ENCODE measurements at places on chromosomes 16 and 17. TPM values are rescaled to one million over a fixed set of nuclear protein-coding genes. Genes with fewer than 3 reads are reported as not detected.

The PGP gene
- total RNA-seq: 24.5 TPM

The MYLK3 gene
- 0.33 TPM for total RNA-seq

The ABAT gene
- total RNA-seq: 4.1 TPM

The PRDM7 gene
- not detected for total RNA-seq

The TLCD2 gene
- total RNA-seq: 0.06 TPM

The ZSWIM7 gene
- total RNA-seq: 13.4 TPM

DNA sequence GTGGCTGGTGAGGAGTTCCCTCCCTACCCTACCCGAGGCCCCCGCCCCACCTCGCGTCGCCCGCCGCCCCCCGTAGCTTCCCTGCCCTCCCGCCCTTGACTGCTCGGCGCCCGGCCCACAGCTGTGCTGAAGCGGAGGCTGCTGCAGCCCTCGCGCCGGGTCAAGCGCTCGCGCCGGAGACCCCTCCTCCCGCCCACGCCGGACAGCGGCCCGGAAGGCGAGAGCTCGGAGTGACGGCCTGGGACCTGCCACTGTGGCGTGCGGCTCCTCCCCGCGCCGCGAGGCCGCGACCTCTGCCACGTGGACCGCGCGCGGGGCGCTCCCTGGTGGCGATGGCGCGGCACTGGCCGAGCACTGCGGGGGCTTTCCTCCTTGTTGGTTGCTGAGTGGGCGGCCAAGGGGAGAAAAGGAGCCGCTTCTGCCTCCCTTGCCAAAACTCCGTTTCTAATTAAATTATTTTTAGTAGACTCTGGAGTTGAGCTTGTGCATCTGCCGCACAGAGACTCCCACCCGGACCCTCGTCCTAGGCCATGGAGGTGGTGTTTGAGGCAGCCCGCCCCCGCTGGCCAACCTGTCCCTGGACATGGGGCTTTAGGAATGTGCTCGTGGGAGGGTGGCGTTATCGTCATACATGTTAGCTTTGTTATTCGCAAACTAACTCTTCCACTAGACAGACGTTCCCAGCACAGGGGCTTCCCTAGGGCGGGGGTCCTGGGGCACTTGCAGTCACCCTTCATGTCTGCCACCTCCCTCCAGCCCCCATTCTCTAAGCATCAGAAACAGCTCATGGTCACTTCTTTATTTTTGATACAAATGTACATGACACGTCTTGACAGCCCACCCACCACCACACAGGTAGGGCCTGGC is 4.4 kb downstream of the TP53I13 start:
- DNase-seq: peak; percentile 80

- no peak for DNase-seq
Measured at GRCh38 chr17:74687886-74688285, 24.8 kb downstream of the CD300LF start.

GRCh38 chr17:72567774-72568173 is 447.0 kb downstream of the SOX9 start:
- DNase-seq: no peak

DNA sequence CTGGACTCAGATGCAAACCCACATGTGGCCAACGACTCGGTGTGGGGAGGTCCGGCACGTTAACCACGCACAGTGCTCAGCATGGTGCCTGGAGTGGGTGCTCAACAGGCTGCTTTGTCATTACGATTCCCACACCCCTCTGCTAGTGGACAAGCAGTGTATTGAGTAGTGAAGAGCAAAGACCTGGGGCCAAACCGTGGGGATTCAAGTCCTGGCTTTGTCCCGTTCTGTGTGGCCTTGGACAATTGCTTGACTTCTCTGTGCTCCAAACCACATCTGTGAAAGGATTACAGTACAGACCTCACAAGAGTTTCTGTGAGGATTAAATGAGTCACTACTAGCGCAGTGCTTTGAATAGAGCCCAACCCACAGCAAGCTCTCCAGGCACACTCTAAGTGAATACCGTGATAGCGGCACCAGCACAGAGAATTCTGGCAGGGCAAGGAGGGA is 33.8 kb downstream of the TRPV2 start:
- no peak for DNase-seq

DNA sequence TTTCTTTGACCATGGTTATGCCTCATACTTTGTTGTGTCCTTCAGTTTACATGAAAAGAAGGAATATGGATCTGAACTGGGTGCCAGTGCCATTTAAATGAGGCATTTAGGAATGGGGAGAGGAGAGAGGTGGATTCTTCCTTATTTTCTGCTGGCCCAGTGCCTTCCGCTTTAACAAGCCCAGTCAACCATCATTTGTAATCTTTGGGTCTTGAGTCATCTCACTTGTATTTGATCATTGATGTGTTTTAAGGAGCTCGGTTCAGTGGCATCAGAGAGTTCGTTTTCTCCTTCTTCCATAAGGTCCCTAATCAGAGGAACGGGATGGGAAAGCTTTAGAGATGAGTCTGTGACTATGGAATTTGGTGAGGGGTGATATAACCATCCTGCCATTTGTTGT is 334.9 kb downstream of the WWOX start:
- no peak for DNase-seq

DNA sequence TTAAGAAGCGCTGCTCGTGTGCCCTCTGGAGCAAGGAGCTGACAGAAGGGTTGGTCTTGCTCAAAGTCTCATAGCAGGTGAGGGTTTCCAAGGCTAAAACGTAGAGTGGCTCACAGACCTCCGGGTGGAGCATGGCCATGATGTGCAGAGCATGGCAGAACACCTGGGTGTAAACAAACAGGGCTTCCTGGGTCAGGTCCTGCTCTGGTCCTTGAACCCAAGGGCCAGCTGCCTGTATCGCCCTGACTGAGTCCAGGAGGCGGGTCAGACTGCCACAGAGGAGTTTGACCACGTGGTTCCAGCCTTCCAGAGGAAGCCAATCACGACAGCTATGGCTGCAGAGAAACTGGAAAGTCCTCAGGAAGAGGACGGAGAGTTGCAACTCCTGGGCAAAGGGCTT is 7.1 kb downstream of the GEMIN4 start:
- DNase-seq: no peak

DNA sequence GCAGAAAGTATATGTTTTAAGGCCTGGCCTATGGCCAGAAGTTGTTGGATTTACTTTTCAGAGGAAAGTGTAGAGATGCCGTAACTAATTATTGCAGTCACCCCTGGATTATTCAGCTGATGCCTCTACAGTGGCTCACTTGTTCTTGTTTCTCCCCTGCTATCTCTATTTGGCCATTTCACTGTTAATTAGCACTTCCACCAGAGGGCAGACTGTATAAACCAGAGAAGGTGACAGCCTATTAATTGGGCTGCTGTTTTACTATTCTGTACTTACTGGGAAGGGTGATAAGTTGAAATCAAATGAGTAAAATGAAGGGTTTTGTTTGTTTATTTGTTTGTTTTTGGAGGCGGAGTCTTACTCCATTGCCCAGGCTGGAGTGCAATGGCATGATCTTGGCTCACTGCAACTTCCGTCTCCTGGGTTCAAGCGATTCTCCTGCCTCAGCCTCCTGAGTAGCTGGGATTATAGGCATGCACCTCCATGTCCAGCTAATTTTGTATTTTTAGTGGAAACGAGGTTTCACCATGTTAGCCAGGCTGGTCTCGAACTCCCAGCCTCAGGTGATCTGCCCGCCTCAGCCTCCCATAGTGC is 66.0 kb downstream of the CDK12 start:
- DNase-seq: no peak

- DNase-seq: no peak
Measured at GRCh38 chr16:72783716-72784318, 264.1 kb downstream of the ZFHX3 start.

DNA sequence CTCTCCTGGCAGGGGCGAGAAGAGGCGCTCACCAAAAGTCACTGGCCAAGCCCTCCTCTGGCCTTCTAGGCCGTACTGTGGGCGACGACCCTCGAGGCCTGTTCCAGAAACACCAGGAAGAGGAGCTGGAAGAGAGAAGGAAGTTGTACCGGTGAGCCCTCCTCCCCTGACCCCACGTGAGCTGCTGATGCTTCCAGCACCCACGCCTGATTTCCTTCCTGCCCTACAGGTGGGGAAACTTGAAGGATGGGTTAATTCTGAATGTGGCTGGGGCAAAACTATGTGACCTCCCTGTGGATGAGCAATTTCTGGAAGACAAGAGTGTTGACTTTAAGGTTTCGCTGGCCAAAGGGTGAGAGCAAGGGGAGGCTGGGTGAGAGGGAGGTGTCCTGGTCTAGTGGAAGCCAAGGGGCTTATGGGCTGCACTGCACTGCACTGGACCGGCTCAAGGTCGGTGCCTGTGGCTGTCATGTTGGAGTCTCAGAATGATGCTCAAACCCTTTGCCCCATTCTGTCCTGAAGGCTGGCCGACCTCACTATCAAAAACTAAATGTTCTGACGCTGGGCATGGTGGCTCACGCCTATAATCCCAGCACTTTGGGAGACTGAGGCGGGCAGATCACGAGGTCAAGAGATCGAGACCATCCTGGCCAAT is 6.2 kb downstream of the C17orf100 start:
- no peak for DNase-seq

- DNase-seq: no peak
Measured at GRCh38 chr16:31429796-31430195, 1.6 kb upstream of the COX6A2 start.

DNA sequence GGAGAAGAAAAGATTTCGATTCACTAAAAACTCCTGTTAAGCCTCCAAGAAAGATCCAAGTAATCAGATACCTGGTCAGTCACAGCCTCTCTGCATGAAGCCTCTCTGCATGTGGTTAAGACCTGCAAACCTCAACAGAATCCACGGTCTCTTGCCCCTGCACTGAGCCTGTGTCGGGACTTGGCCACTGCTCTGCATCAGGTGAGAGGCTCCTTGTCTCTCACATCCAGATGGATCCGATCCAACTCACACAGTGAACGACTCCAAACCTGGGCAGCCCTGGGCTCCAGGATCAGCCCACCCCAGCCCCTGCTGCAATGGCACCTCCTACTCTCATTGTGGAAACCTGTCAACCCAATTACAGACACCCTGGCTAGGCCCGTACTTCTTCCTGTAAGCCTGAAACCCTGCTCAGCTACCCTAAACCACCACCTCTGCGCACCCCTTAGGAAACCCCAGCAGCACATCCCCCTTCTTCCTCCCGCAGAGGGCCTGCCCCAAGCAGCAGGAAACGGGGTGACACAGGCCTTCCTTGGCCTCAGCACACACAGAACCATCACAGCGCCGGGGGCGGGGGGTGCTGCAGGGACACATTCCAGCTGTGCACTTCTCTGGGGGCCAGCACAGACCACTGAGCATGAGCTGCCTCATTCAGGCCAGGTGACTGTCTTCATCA is 129.5 kb downstream of the ANKRD11 start:
- DNase-seq: peak; percentile 89

DNA sequence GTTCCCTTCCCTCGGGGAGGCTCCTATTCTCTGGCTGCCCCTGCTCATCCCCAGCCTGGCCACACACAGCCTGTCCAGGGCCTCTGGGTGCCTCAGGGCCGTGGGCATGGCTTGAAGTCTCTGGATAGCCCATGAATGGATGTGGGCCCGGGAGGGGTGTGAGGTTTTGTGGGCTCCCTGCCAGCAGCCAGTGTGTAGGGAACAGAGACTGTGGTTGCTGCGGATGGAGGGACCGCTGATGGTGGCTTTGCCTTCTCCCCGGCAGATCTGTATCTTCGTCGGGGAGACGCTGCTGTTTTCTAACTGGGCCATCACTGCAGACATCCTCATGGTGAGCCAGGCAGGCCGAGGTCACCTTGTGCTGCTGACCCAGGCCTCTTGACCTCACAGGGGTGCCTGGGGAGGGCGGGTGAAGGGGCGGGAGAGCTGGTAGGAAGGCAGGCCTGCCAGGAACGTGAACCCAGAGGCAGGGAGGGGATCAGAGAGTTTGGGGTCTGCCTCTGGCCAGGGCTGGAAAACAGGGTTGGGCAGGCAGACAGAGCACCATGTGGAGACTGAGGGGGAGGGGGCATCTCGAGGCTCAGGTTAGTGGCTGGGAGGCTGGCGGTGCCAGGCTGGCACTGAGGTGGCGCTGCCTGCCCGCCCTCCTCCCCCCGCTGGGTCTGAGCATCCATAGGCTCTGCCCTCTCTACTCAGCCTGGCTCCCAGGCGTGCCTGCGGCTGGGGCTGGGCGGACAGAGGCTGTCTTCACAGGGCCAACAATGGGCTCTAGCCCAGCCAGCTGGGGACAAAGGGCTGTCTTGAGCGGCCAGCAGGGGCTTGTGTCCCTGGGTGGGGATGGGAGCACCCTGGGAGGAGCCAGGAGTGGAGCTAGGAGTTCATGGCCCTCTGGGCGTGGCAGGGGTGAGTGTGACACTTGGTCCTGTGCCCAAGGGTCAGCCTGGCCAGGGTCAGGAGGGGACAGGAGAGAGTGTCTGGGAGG is 21.4 kb downstream of the MYBBP1A start:
- DNase-seq: no peak

- DNase-seq: peak; percentile 10
Measured at GRCh38 chr17:57406981-57407286, 150.6 kb downstream of the MSI2 start.

DNA sequence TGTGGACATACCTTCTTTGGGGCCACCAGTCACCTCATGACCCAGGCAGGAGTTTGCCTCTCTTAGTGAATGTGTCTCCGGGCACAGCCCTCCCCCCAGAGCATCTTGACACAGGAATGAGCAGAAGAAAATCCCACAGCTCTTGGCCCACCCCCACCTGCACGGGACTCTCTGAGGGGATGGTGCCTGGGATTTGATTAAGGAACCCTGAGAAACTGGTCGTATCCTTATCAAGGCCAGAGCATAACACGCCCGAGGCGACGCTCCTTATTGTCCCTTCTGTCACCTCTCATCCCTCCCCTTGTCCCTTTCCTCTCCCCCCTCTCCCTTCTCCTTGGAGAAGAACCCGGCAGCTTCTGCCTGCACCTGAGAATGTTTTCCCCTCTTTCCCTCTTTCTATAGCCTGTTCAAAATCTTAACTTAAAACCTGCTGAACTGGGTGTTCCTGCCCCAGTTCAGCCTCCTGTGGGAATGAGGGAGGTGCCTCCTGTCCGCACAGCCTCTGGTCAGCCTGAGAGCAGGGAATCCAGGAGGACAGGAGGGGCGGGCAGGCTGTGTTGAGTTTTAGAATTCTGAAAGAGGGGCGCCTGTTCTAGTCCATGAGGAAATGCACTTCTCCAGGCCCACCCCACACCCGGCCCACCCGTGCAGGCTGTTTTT is 140.7 kb upstream of the PLCG2 start:
- DNase-seq: no peak

GRCh38 chr17:64109400-64109799 is 20.5 kb downstream of the ERN1 start:
- no peak for DNase-seq

DNA sequence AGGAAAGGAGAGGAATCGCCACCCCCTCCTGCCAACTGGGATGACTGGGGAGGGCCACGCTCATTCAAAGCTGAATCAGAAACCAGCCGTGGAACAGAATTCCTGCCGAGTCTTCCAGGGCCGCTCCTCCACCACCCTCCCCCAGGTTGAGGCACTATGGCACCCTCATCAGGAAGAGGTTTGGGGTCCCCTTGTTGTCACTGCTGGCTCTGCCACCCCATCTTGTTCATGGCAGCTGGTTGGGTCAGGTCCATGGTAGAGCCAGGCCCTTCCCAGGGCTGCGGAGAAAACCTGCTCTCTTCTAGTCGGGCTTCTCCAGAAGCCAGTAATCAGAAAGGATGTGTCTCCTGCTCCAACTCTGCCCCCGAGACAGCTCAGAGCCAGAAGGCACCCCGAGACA is 41.8 kb downstream of the KCNJ12 start:
- no peak for DNase-seq

- no peak for DNase-seq
Measured at GRCh38 chr16:24700549-24701392, 28.7 kb upstream of the TNRC6A start.

GRCh38 chr16:49563666-49564065 is 190.1 kb downstream of the C16orf78 start:
- no peak for DNase-seq

GRCh38 chr17:48567209-48567608 is 10.9 kb downstream of the HOXB4 start:
- DNase-seq: no peak

- no peak for DNase-seq
Measured at GRCh38 chr16:3589441-3589921, 12.3 kb upstream of the NLRC3 start.
